Coronary artery (tissue), 2 donors: ENCODE measurements at places on chromosomes 16 and 17.
A peak's percentile ranks its signal among the peaks of the same experiment; 100 is the strongest.

DNA sequence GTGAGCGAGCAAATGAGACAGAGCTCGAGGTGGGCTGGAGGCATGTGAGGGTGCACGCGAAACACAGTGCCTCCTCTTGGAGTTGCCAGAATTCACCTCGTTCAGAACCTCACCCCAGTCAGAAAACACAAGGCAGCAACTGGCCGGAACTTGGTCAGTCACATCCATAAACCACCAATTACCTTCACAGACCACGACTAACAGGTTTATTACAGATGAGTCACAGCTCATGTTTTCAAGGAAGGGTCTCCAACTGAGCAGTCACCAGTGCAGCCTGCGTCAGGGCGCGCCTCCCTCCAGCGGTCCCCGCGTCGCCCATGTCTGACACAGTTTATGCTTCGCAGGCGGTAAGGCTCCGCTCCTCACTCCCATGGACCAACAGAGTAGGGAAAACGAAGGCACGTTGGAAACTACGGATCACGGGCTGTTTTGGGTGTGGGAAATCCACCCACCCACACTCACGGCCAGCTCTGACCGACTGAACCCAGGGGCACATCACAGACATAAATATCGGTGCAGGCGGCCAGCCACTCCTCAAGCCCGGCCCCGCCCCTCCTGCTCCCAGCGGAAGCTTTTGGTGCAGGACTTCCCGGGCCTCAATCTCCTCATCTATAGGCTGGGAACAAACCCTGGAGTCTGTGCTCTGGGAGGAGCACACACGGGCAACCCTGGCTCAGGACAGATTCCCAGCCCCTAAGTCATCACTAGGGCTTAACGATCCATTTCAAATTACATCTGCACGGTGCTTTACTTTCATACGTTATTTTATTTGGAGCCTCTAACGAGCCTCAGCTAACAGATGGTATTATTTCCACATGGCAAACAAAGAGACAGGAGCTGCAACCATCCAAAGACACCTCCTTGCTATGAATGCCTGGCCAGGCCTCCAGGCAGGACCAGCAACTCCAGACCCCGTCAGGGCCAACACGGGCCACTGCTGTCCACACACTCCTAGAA is 126.3 kb downstream of the ZNF778 start:
- DNase-seq = no peak

GRCh38 chr17:61419496-61420046 is 19.9 kb downstream of the TBX2 start:
- DNase-seq = no peak

DNA sequence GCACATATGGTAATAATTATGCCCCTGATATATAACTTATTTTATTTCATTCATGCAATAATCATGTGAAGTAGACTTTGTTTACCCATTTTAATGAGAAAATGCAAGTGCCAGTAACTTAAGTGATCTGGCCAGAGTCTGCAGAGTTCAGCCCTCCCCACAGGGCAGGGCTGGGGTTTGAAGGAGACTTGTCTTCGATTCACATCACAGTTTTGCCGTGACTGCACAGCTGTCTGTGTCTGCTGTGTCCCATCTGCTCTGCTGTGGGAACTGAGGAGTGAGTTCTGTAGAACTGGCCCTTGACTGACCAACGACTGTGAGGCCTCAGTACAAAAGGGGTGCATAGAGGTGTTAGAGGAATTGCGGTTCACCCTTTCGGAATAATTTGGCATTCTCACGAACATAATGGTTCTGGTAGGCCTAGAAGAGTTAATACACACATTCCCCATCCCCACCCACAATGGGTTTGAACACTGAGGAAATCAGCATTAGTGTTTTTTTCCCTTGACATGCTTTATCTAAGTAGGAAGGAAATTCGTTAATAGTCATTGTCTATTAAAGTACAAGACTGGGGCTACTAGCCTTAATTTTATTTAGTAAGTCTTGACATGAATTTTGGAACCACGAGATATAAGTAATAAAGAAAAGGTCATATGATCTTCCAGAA is 113.6 kb upstream of the MON1B start:
- DNase-seq = no peak

GRCh38 chr16:76941113-76941512 is 249.9 kb upstream of the MON1B start:
- no peak for DNase-seq

- no peak for DNase-seq
These were observed 70.1 kb upstream of the HAS3 start for GRCh38 chr16:69035375-69035774.

DNA sequence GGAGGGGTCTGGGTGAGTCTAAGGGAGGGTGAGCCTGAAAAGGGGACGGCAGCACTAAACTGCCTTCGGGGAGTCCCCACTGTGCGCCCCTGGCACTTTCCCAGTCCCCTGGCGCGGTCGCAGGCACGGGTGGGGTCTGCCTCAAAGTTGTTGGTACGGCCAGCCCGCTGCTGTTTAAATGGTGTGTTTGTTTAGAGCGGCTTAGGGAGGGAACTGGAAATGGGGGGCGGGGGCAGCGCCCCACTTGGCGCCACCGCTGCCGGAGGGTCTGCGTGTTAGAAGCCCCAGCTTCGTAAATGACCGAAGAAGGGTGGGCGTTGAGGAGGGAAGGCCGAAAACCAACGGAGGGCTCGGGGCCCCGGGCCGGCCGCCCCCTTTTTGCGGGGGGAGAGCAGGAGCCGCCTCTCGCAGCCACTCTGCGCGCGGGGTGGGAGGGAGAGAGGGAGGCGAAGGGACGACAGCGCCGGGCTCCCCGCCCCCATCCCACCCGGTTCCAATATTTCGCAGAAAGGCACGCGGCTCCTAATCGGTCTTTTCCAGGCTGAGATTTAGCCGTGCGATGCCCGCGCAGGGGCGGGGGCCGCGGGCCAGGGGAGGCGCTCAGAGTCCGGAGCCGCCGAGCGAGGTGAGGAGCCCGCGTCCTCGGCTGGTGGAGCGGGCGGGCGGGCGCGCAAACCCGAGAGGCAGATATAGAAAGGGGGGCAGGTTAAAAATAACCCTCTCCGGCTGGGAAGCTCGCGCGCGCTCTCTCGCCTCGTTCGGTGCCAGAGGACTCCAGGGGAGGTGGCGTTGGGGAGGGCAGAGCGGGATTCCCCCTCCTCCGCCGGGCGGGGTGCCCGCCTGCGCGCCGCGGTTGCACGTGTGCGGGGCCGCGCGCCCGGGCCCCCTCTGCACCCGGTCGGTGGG is 54.9 kb downstream of the SREBF1 start:
- DNase-seq = peak; percentile 84

DNA sequence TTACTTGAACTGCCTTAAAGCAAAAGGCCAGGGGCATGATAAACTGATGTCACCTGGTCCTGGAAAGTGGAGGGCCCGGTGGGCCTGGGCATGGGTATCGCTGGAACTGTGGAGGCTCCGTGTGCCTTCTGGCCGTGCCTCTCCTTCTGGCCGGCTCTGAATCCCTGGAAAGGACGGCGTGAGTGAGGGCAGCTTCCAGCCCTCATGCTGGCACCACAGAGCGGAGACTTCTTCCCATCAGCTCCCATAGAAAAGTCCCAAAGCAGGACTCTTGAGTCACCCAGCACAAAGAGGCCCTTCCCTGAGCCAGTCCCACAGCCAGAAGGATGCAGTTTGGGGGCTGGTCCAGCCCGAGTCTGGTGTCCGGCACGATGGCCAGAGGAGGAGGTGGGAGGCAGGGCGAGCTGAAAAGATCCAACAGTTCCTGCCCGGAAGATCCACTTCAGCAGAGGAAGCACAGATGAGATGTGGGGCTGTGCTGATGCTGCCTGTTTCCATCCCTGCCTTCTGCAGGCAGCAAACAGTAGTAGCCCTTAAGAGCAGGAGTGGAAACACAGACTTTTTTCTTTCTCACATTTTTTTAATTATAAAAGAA is 7.8 kb downstream of the GAA start:
- DNase-seq = peak; percentile 35

DNA sequence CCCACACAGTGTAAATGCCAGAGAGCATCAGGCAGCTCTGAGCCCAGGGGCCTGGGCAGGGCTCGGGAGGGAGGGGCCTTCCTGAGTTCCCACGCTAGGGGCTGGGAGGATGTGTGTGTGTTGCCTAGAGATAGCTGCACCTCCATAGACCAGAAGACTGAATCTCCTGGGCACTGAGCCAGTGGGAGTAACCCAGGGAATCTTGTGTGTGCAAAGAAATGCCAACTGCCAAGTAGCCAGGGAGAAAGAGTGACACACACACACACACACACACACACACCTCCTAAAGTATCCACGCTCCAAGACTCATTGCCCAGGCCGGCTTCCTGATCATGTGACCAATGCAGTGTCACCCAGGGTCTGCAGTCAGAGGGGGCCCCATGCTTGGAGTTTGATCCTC is 166.2 kb upstream of the RPL38 start:
- no peak for DNase-seq

DNA sequence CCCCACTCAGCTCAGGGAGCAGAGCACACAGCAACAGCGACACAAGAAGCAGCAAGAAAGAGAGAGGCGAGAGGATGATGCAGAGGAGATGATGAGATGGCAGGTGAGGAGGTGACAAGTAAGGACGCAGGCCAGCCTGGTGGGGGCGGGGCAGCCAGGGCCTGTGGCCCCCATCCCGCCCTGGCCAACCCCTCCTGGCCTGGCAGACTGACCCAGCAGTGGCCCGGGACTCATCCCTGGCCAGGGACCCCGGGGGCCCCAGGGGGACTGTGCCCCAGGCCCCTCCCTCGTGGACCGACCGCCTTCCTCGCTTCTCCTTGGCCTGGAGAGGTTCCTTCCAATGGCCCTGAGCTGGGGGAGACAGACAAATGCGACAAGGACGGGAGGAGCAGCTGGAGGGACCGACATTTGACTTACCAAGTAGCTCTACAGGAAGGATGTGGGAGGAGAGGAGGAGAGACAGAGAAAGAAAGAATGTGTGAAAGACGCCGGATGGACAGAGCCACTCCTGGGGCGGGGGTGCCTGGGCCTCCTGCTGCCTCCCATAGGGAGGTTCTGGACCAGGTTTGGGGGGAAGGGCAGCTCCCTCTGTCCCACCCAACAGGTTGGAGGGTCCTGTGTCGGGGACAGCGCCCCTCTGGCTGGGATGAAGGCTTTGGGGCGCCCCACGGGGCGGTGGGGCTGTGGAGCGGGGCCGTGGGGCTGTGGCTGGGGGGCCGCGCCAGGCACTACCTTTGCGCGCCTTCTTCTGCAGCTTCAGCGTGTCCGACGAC is 6.8 kb downstream of the MTSS2 start:
- DNase-seq = no peak

DNA sequence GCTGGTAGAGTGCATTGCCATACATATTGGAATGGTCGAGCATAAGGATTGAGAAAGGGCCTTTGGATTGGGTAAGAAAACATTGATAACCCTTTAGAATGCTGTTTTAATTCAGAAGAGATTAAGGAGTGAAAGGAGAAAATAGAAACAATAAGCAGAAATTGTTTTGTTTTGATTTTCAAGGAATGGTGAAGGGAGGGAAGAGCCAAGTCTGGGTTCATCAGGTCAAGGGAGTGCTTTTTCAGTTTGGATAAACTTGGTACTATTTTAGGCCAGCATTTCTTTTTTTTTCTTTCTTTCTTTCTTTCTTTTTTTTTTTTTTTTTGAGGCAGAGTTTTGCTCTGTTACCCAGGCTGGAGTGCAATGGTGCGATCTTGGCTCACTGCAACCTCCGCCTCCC is 50.3 kb downstream of the SNTB2 start:
- DNase-seq = no peak

DNA sequence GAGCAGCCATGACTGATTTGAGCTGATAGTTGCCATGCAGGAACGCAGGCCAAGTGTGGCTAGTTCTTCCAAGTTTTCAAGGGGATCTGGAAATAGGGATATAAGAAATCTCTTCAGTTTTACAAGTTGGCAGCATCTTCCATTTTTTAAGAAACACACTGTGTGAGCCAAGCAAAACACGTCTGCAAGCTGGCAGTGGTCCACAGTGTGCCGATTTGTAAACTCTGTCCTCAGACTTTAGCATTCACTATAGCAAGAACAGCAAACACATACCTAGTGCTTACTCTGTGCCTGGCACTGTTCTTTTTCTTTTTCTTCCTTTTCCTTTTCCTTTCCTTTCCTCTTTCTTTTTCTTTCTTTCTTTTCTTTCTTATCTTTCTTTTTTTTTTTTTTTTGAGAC is 2.9 kb downstream of the ORAI3 start:
- DNase-seq = peak; percentile 89

DNA sequence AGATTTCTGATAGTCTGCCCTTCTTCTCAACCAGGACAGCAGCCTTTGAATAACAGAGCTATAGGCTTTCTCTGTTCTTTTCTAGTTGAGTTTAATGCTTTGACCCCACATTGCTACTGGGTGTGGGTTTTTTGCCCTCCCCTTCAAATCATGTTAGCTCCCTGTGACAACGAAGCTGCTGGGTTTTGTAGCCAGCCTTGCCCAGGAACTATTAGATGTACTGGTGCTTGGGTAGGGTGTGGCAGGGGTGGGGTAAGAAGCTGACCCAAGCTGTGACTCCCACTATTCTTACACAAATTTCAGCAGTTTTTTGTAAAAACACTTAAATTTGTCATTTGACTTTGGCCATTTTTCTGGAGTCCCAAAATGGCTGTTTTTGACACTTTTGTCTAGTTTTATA is 69.7 kb downstream of the NLK start:
- DNase-seq = no peak

DNA sequence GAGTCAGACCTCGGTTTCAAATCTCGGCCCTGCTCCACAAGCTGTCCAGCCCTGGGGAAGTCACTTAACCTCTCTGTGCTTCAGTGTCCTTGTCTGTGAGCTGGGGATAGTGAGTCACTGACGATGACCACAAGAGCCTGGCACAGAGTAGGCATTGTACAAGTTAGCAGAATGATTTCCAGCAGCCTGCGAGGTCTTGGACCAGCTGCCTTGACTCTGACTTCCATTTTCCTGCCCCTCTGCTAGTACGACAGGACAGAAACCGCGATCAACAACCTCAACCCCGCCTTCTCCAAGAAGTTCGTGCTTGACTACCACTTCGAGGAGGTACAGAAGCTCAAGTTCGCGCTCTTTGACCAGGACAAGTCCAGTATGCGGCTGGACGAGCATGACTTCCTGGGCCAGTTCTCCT is 20.7 kb downstream of the CPNE2 start:
- DNase-seq = no peak

- no peak for DNase-seq
These were observed 96.4 kb upstream of the SHISA6 start for GRCh38 chr17:11144358-11145233.

DNA sequence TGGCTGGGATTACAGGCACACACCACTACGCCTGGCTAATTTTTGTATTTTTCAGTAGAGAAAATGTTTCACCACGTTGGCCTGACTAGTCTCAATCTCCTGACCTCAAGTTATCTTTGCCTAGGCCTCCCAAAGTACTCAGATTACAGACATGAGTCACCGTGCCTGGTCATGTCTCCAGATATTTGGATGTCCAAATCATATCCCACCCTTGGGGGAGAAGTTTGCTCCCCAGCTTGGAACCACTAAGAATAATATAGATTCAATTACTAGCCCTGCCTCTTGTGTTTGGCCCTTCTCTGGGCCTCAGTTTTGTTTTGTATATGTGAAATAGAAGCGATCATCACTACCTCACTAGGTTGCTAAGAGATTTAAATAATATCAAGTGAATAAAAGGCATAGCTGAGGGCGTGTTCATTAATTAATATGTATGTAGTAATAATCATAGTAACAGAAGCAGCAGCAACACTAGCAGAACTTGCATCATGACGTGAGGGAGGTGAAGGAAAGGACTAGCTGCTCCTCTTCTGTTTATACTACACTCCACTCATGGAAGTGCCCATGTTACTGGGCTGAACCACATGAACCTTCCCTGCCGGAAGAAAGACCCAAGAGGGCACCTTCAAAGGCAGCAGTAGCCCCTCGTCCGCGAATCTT is 253.6 kb upstream of the XYLT1 start:
- no peak for DNase-seq
